NCI-H1092 treated with DMSO at 0.1 percent for 48 hours (cell line): ENCODE measurements at places on chromosomes 11 and 22.

DNA sequence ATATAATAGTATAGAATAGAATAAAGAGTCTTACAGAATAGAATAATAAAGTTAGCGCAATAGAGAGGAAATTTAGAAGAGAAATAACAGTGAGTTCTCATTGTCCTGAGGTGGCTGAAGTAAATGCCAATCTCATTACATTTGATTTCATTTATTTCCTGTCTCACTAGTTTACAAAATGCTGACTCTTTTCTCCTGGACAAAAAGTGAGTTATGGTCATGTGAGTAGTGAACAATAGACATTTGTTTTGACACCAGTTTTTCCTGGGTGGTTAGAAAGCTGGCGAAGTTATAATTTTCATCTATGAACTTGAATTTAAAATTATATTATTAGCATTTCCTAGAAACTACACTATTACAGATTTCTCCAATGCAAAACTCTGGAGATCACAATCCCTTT lies 143.7 kb downstream of the TYR start:
- DNase-seq = no peak

- DNase-seq = no peak
Observed at GRCh38 chr11:420911-421321, 6.1 kb upstream of the SIGIRR start.

DNA sequence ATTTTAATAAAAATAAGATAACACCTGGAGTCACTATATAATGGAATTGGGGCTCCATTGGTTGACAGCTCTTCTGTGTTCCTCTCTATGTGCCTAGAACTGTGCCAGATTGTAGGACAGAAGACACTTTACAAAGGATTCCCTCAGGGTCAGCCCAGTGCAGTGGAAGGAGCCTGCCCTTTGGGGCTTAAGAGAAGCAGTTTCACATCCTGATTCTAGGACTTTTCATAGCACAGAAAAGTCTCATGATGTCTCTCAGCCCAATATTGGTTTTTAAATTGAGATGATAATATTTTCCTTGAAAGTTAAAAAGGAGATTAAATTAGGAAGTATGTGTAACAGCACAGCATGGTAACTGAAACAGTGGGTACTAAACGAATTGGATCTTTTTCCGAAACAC lies 7.1 kb downstream of the PLAAT4 start:
- no peak for DNase-seq

- DNase-seq = no peak
Observed at GRCh38 chr11:1919391-1920127, at the start of gene TNNT3. TNNT3 (plus strand) TSS chr11:1919703; CDS start chr11:1922875, 3,172 bp downstream.

DNA sequence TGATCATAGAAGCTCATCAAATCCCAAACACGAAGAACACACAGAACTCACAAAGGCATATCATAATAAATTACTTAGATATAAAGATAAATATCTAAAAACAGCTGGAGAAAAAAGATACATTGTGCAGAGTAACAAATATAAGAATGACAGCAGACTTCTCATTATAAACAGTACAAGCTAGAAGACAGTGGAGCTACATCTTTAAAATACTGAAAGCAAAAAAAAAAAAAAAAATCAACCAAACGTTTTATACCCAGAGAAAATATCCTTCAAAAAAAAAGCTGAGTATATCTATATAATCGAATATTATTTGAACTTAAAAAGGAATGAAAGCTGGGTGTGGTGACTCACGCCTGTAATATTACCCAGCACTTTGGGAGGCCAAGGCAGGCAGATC lies 90.0 kb downstream of the SBF2 start:
- no peak for DNase-seq
